ENCODE measurements at places on chromosomes 6 and 20.

DNA sequence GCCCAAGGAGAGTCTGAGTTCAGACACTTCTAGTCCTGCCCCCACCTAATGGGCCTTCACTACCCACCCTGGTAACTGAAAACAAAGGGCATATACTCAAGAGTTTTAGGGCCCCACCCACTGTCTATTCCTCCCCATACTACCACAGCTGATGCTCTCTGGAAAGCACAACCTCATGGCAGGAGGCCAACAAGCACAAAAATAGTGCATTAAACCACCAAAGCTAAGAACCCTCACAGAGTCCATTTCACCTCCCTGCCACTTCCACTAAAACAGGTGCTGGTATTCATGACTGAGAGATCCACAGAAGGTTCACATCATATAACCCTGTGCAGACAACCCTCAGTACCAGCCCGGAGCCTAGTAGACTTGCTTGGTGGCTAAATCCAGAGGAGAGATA, 132.1 kb upstream of the ADGRB3 start:
- no peak for DNase-seq

GRCh38 chr6:36607683-36608386, 13.7 kb downstream of the SRSF3 start:
- no peak for DNase-seq

DNA sequence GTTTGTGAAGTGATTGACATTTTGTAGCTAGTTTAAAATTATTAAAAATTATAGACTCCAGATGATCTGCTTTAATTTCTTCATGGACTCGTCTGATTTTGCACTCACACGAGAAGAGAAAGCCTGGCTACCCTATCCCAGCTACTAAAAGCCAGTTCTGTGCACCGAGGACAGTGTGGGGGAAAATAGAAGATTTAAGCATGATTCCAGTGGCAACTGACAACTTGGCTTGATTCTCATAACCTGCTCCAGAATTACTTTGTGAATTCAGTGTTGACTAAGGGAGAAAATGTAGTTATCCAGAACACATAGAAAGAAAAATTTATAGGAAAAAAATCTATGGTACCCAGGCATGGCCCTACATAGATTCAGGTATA, 88.7 kb downstream of the SNAP25 start:
- DNase-seq, result no peak

DNA sequence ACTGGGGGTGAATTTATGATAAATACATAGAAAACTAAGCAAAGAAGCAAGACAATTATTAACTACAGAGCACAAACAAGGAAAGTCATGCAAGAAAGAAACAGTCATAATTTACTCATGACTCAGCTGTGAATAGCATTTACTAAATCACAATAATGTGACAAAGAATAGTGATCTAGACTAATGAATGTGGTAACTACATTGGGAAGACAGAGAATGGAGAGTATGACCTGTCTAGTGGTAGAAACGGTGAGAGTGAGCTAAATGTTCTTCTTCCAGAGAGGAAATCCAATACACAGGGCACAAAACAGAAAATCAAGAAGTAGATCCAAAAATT, 153.5 kb upstream of the DST start:
- no peak for DNase-seq

- DNase-seq, result no peak
Measured at GRCh38 chr6:19549109-19549508, 288.1 kb upstream of the ID4 start.

DNA sequence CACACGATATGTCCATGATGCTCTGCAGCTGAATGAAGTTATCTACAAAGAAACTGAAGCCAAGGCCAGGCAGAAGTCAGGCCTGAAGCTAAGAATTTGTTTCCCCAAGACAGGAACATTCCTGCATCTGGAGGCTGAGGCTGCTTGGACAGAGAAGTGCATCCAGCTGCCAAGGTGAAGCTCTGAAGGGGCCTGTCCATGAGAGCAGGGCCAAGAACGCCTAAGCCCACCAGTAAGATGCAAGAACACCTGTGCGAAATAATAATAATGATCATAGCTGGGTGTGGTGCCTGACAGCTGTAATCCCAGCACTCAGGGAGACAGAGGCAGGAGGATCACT, 37.7 kb upstream of the B4GALT5 start:
- no peak for DNase-seq

DNA sequence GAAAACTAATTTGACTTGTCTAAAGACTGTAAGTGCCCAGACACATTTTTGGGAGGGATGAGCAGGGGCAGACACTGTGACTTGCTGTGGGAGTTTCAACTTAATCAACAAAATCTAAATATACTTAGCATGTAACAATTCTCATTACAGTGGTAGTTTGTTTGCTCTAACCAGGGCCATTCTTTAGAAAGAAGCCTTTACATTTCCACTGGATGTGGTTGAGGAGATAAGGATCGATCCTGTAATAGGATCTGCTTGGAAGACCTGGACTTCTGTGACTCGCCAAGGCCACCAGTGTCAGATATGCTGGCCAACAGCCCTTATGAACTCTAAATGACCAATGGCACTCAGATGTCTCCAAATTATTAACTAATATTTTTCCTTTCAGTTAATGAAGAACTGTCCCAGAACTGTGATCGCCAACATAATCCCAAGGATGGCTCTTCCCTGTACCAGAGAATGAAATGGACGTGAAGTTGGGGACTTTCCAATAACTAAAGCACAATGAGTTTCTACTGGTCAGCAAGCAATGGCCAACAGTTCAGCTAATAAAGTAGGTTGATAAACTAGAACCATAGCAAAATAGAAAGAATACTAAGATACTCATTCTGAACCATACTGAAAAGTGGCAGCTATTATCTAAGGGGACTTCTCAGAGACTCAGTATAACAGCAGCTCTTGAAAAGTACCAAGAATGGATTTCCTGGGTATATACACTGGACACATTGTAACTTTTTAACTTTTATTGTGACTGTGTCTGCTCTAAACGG, 7.5 kb downstream of the SMLR1 start:
- DNase-seq, result no peak

DNA sequence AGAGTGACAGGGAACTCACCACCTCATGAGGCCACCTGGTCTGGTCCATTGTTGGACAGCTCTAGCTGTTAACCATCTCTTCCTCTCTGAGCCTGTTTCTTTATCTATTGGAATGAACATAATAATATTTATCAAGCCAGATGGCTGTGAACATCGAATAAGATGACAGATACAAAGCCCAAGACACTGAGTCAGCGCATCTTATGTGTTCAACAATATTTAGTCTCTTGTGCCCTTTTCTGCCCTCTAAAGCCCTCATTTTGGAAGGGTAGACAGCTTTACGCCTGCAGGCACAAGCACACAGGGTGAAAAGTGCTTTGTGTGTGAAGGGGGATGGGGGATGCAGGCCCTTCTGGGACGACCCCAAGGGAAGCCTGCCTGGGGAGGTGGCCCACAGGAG, 164.0 kb downstream of the GRM4 start:
- no peak for DNase-seq

DNA sequence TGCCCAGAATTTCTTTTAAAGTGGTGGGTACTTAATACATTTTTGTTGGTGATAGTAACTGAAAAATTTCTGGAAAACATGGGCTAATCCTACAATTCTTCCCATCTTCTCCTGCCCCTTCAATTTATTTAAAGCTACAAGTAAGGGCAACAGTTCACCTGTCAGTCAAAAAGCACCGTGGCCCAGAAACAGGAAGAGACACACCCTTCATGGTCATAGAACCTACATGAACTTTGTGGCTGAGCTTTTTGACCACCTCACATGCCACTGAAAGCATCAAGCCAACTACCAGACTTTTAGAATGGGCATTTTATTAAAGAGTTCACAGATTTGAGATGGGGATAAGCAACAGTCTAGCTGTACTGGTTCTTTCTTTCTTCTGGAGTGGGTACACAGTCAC, 201.1 kb upstream of the CNR1 start:
- DNase-seq, result no peak

GRCh38 chr6:127343809-127344659, 625 bp upstream of the ECHDC1 start:
- no peak for DNase-seq

DNA sequence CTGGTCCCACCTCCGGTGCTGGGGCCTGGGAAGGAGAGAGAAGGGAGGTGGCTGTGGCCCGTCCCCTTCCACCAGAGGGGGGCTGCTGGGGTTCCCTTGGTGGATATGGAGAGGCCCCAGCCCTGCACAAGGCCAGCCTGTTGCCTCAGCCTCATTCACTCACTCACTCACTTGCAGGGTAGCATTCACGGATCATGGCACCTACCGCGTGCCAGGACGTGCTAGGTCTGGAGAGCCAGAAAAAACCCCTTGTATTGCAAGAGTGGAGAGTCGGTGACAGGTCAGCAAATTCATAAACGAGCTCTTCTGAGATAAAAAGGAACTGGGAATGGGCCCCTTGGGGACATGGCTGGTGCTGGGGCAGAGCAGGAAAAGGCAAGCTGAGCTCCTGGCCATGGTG, 6.4 kb upstream of the ZBTB46 start:
- no peak for DNase-seq

Measured in anterior cingulate cortex (tissue), 58 donors.